Activated naive CD8-positive, alpha-beta T cell treated with anti-CD3 and anti-CD28 coated beads for 36 hours (primary cell): ENCODE measurements at places on chromosomes 7 and 10. TPM values are rescaled to one million over a fixed set of nuclear protein-coding genes. Genes with fewer than 3 reads are reported as not detected.
A peak's percentile ranks its signal among the peaks of the same experiment; 100 is the strongest.

GRCh38 chr7:27564881-27565482 is 97.7 kb downstream of the HIBADH start:
- H3K27me3 ChIP-seq = no peaks in the 10 kb centered on the region
- H3K4me3 ChIP-seq = no peak overlapping the region
- no peak for DNase-seq
- peaks cover 7% of the 10 kb centered on the region for H3K36me3 ChIP-seq
- no peak overlapping the region for H3K27ac ChIP-seq
- H3K4me1 ChIP-seq = no peaks in the 10 kb centered on the region

DNA sequence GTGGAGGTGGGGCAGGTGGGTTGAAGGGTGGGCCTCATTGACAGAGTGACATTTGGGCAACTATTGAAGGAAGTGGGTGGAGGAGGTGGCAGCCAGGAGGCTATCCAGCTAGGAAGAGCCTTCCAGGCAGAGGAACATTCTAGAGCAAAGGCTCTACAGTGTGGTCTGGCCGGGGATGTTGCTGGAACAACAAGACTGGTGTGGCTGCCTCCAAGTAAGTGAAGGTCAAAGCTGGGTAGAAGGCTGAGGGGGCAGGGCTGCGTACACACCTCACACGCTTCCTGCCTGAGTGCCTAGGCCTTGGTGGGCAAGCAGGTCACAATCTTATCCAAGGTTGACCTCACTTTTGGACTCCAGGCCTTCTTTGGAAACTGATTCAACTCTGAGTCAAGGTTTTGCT is 6.6 kb downstream of the CPA1 start:
- H3K27me3 ChIP-seq = no peaks in the 10 kb centered on the region
- H3K36me3 ChIP-seq = no peaks in the 10 kb centered on the region
- DNase-seq = no peak

- H3K4me3 ChIP-seq = no peak overlapping the region
- H3K27me3 ChIP-seq = no peaks in the 10 kb centered on the region
- H3K27ac ChIP-seq = no peak overlapping the region
- H3K36me3 ChIP-seq = no peaks in the 10 kb centered on the region
- DNase-seq = no peak
- H3K4me1 ChIP-seq = no peaks in the 10 kb centered on the region
Measured at GRCh38 chr7:3194501-3195141, 106.4 kb upstream of the SDK1 start.

DNA sequence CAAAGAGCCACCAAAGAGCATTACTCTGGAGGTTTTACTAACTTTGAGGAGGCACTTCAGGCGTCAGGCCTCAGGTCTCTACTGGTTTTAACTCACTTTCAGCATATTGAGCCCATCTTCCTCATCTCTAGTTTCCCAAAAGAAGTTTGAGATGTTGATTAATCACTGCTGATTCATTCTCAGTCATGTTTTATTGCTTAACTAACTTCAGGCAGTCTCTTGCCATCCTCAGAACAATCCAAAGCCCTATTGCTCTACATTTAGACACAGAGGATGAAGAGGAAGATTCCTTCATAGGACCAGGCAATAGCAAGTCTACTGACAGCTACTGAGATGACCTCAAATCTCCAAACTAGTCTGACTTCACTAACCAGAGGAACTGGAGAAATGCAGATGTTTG is 39.1 kb upstream of the BET1 start:
- H3K4me1 ChIP-seq = no peaks in the 10 kb centered on the region
- no peak overlapping the region for H3K4me3 ChIP-seq
- no peak overlapping the region for H3K27ac ChIP-seq
- no peak for DNase-seq
- H3K36me3 ChIP-seq = no peaks in the 10 kb centered on the region
- peaks cover 23% of the 10 kb centered on the region for H3K27me3 ChIP-seq

- H3K27ac ChIP-seq = no peak overlapping the region
- no peak for DNase-seq
- no peak overlapping the region for H3K4me3 ChIP-seq
- no peaks in the 10 kb centered on the region for H3K36me3 ChIP-seq
- H3K4me1 ChIP-seq = no peaks in the 10 kb centered on the region
- H3K27me3 ChIP-seq = peaks cover 9% of the 10 kb centered on the region
Measured at GRCh38 chr7:12549106-12549505, 21.4 kb upstream of the SCIN start.

DNA sequence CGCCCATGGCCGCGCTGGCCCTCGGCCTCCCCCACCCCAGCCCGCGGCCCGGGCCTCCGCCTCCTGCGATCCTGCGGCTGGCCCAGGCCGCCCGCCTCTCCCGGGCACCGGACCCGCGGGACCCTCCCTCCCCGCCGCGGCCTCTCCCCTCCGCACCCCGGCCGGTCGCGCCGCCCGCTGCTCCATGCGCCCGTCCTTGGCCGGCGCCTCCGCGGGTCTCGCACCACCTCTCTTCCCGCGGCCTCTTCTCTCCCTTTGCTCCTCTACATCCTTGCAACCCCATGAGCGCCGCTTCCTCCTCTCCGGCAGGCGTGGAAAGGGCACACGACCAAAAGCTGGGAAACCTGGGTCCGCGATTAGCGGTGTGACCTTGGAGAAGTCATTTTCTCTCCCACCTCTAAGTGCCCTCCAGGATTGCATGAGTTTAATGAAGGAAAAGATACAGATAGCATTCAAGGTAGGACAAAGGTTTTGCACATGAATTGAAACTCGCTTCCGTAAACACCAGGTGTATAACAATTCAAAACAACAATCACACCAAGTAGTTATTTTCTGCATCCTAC is 448 bp upstream of the SRPK2 start:
- no peaks in the 10 kb centered on the region for H3K27me3 ChIP-seq
- H3K27ac ChIP-seq = peak overlapping the region; percentile 91
- DNase-seq = no peak
- peak overlapping the region; percentile 94 for H3K4me3 ChIP-seq

The CCNJ gene
- total RNA-seq = 6.8 TPM

The NPC1L1 gene
- total RNA-seq = not detected

- no peak overlapping the region for H3K4me3 ChIP-seq
- no peak overlapping the region for H3K27ac ChIP-seq
- H3K36me3 ChIP-seq = no peaks in the 10 kb centered on the region
- no peak for DNase-seq
- H3K4me1 ChIP-seq = peaks cover 3% of the 10 kb centered on the region
Measured at GRCh38 chr7:158472596-158472995, 115.0 kb downstream of the PTPRN2 start.

GRCh38 chr10:3045471-3046209 is 21.7 kb upstream of the PFKP start:
- no peak for DNase-seq
- peaks cover 25% of the 10 kb centered on the region for H3K27me3 ChIP-seq
- no peaks in the 10 kb centered on the region for H3K4me1 ChIP-seq
- H3K27ac ChIP-seq = no peak overlapping the region
- no peaks in the 10 kb centered on the region for H3K36me3 ChIP-seq
- H3K4me3 ChIP-seq = no peak overlapping the region

The TMEM248 gene
- total RNA-seq = 82.6 TPM

The PRSS37 gene
- not detected for total RNA-seq

The OR6B1 gene
- total RNA-seq = not detected

GRCh38 chr7:13945670-13946069 is 43.8 kb downstream of the ETV1 start:
- H3K27ac ChIP-seq = no peak overlapping the region
- H3K4me1 ChIP-seq = no peaks in the 10 kb centered on the region
- H3K36me3 ChIP-seq = no peaks in the 10 kb centered on the region
- no peak for DNase-seq
- no peaks in the 10 kb centered on the region for H3K27me3 ChIP-seq
- H3K4me3 ChIP-seq = no peak overlapping the region

DNA sequence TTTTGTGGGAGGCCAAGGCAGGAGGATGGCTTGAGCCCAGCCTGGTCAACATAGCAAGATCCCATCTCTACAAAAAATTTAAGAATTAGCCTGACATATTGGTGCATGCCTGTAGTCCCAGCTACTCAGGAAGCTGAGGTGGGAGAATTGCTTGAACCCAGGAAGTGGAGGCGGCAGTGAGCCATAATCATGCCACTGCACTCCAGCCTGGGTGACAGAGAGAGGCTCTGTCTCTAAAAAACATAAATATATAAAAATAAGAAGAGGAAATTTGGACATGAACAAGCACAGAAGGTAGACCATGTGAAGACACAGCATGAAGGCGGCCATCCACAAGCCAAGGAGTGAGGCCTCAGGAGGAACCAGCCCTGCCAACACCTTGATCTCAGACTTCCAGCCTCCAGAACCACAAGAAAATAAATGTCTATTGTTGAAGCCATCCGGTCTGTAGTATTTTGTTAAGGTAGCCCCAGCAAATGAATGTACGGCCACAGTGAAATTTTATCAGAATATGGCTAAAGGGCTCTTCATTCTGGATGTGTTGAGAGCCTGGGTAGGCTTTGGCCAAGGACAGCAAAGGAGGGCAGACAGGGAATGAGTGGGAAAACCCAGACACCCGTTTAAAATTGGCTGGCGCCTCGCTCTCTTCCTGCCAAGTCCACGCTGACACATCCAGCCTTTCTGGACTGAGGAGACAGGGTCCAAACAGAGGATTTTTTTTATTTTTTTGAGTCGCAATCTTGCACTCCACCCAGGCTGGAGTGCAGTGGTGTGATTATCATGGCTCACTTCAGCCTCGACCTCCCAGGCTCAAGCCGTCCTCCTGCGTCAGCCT is 12.9 kb upstream of the GRID2IP start:
- DNase-seq = no peak
- H3K27me3 ChIP-seq = no peaks in the 10 kb centered on the region
- H3K4me1 ChIP-seq = peaks cover 3% of the 10 kb centered on the region
- H3K27ac ChIP-seq = no peak overlapping the region
- H3K36me3 ChIP-seq = no peaks in the 10 kb centered on the region

The CCDC3 gene
- 0.14 TPM for total RNA-seq

The COL28A1 gene
- total RNA-seq = 0.04 TPM

DNA sequence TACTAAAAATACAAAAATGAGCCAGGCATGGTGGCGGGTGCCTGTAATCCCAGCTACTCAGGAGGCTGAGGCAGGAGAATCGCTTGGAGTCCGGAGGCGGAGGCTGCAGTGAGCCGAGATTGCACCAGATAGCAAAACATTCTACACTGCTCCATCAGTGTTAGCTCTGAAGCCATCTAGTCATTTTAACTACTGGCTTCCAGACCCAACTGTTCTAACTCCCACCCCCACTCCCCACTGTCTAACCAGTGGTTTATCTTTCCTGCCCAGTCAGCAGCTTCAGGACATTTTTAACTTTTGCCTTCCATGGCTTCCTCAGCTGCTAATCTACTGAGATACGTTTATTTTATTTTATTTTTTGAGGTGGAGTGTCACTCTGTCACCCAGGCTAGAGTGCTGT is 6.2 kb upstream of the FRAT1 start:
- H3K36me3 ChIP-seq = no peaks in the 10 kb centered on the region
- H3K27me3 ChIP-seq = no peaks in the 10 kb centered on the region
- H3K4me1 ChIP-seq = no peaks in the 10 kb centered on the region

The HECTD2 gene
- 2.6 TPM for total RNA-seq

The CLDN4 gene
- 0.33 TPM for total RNA-seq

- H3K4me3 ChIP-seq = no peak overlapping the region
- DNase-seq = no peak
- H3K27me3 ChIP-seq = peaks cover 16% of the 10 kb centered on the region
- H3K27ac ChIP-seq = no peak overlapping the region
- no peaks in the 10 kb centered on the region for H3K4me1 ChIP-seq
Measured at GRCh38 chr10:116444527-116445142, 17.0 kb downstream of the PNLIPRP3 start.

The EIF5AL1 gene
- total RNA-seq = 3.1 TPM

DNA sequence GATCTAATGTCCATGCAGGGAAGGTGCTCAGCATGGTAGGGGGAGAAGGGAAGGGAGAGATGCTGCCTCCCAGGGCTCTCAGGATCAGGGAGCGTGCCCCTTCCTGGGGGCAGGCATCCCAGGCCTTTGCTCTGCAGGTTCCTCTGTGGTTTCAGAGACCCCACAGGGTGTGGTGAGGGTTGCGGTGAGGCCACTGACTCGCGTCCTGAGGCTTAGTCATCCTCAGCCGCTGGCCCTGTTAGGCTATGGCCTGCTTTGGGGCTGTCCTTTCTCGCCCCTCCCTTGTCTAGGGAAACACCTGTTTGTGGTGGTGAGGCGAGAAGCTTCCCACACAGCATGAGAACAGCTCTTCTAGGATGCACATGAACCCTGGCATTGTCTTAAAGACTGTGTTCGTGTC is 558.3 kb upstream of the FOXK1 start:
- H3K27me3 ChIP-seq = peaks cover 15% of the 10 kb centered on the region
- H3K4me3 ChIP-seq = no peak overlapping the region
- DNase-seq = no peak
- no peak overlapping the region for H3K27ac ChIP-seq

- peaks cover 27% of the 10 kb centered on the region for H3K36me3 ChIP-seq
- peak overlapping the region; percentile 66 for H3K27ac ChIP-seq
- H3K27me3 ChIP-seq = no peaks in the 10 kb centered on the region
- peaks cover 76% of the 10 kb centered on the region for H3K4me1 ChIP-seq
- no peak for DNase-seq
Measured at GRCh38 chr7:130994378-130995115, 260.5 kb upstream of the KLF14 start.

- no peak for DNase-seq
- peaks cover 4% of the 10 kb centered on the region for H3K27me3 ChIP-seq
- H3K4me1 ChIP-seq = no peaks in the 10 kb centered on the region
- H3K4me3 ChIP-seq = no peak overlapping the region
Measured at GRCh38 chr7:128875523-128875948, 12.9 kb downstream of the ATP6V1F start.

The CALML3 gene
- not detected for total RNA-seq

DNA sequence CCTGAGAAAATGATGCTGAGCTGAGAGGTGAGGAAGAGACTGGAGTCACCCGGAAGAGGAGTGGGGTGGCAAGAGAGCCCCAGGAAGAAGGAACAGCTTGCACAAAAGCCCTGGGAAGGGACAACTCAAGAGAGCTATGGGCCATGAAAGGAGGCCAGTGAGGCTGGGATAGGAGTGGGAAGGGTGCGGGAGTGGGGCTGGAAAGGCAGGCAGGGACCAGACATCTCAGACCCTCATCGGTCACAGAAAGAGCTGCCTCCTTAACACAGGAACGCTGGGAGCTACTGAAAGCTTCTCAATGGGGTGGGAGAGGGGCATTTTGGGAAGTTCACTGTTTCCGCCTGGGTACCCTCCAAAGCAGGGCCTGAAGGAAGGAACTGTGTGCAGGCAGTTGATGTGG is 122.0 kb upstream of the UNC5B start:
- peaks cover 4% of the 10 kb centered on the region for H3K27me3 ChIP-seq
- H3K36me3 ChIP-seq = no peaks in the 10 kb centered on the region
- H3K4me3 ChIP-seq = no peak overlapping the region
- H3K4me1 ChIP-seq = peaks cover 3% of the 10 kb centered on the region

DNA sequence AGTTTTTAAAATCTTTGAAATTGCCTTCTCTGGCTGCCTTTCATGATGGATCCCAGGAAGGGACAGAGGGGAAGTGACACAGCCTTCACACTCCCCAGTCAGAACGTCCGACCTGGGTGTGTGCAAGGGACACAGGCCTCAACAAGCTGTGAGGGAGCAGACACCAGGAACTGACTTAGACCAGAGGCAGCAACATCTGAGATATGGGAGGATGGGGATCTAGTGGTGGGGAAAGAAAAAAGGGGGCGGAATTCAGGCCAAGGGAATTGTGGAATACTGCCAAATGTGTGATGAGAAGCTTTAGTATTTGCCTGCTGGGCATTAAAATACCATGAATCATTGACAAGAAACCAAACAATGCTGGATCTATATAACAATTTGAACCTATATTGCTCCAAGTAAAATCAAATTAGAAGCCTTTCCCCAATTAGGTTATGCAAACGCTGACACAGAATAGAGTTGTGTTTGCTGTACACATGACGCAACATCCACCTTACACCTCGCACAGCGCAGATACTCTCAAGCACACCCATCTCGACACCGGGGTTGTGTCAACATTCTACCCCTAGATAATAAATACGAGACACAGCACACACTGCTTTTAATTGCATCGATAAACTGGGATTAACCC is 17.2 kb upstream of the MNX1 start:
- no peak for DNase-seq
- H3K27me3 ChIP-seq = peaks cover 76% of the 10 kb centered on the region
- no peaks in the 10 kb centered on the region for H3K36me3 ChIP-seq
- no peak overlapping the region for H3K4me3 ChIP-seq
- no peak overlapping the region for H3K27ac ChIP-seq
